ENCODE measurements at places on chromosomes 11 and 22.

- no peak overlapping the region for H3K27ac ChIP-seq
- peaks cover 24% of the 10 kb centered on the region for H3K4me1 ChIP-seq
- peaks cover 8% of the 10 kb centered on the region for H3K27me3 ChIP-seq
- H3K36me3 ChIP-seq, result no peaks in the 10 kb centered on the region
- no peak for DNase-seq
Measured at GRCh38 chr11:11965192-11965591, 43.2 kb downstream of the DKK3 start.

- no peaks in the 10 kb centered on the region for H3K36me3 ChIP-seq
- H3K27me3 ChIP-seq, result peaks cover 2% of the 10 kb centered on the region
- H3K4me3 ChIP-seq, result peak overlapping the region; percentile 76
- DNase-seq, result no peak
Measured at GRCh38 chr11:2792381-2793250, 92.8 kb upstream of the KCNQ1OT1 start.

DNA sequence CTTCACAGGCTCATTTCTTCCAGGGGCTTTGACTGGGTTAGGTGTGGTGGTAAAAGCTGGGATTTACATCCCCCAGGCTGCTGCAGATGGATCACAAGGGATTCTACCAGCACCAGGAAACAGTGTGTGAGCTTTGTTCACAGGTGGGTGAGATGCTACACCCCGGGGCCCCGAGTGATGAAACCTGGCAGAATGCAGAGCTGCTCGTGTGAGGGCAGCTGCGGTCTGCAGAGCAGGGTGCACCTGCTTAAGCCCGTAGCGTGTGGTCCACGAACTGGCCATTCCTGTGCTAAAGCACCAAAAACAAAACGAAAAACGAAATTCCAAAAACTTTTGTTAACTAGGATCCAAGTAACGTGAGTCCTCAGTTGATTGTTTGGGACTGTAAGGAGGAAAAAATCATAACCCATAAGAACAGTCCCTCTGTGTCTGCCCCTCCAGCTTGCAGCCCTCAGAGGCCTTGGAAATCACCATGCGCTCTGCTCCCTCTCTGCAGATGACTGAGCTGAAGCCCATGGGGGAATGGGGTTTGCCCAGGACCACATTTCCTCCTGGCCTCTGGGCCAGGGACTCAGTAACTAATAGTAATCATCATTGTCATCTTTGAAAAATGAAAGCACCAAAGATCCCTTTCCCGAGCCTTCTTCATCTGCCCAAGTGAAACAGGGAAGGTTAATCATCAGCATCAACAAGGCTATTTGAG, 24.6 kb downstream of the ELF5 start:
- peaks cover 6% of the 10 kb centered on the region for H3K27me3 ChIP-seq
- no peaks in the 10 kb centered on the region for H3K4me1 ChIP-seq

GRCh38 chr22:47622541-47622940, 860.1 kb downstream of the TBC1D22A start:
- H3K27ac ChIP-seq, result no peak overlapping the region
- H3K4me1 ChIP-seq, result no peaks in the 10 kb centered on the region
- no peak for DNase-seq
- peaks cover 8% of the 10 kb centered on the region for H3K27me3 ChIP-seq
- H3K4me3 ChIP-seq, result no peak overlapping the region
- no peaks in the 10 kb centered on the region for H3K36me3 ChIP-seq

DNA sequence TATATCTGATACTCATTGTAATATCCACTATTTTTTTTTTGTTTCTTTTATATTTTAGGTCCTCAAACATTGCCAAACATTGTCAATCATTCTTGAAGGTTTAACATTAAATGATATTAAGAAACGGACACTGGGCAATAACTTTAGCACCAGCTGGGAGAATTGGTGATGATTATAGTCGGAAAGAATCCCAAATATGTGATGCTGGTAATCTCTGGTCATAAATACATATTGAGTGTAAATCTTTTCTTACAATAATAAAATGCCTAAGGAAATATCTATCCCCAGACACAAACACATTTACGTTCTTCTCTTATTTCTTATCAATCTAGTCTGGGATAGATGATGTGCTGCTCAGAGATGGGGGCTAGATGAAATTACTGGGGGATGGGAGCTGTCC, 25.2 kb downstream of the OR51E2 start:
- H3K4me3 ChIP-seq, result no peak overlapping the region
- no peaks in the 10 kb centered on the region for H3K4me1 ChIP-seq
- DNase-seq, result no peak

DNA sequence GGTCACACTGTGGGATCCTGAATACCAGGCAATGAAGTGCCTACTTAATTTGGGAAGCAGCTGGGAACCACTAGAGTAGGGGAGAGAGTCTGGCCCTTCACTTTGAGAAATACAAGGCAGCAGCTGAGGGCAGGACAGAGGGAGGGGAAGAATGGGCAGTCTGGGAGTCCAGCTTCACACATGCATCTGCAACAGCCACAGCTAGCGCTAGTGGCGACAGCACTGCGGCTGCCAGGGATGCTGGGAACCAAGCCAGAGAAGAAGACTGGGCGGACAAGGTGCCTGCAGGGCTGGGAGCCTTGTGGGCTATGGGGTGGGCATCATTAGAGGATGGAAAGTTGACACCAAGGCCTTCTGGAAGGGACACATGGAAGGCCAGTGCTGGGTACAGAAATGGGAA, 15.8 kb downstream of the SCUBE2 start:
- H3K36me3 ChIP-seq, result no peaks in the 10 kb centered on the region
- H3K27ac ChIP-seq, result no peak overlapping the region
- no peaks in the 10 kb centered on the region for H3K4me1 ChIP-seq
- H3K4me3 ChIP-seq, result no peak overlapping the region
- DNase-seq, result no peak

GRCh38 chr11:8826901-8827560, 84.0 kb upstream of the AKIP1 start:
- H3K36me3 ChIP-seq, result no peaks in the 10 kb centered on the region
- H3K27ac ChIP-seq, result no peak overlapping the region
- H3K4me3 ChIP-seq, result no peak overlapping the region

- DNase-seq, result peak; percentile 4
- H3K27me3 ChIP-seq, result peaks cover 7% of the 10 kb centered on the region
- H3K27ac ChIP-seq, result no peak overlapping the region
- no peak overlapping the region for H3K4me3 ChIP-seq
- H3K36me3 ChIP-seq, result peaks cover 7% of the 10 kb centered on the region
Measured at GRCh38 chr11:10076458-10077141, 217.4 kb downstream of the SBF2 start.

- H3K27ac ChIP-seq, result no peak overlapping the region
- no peaks in the 10 kb centered on the region for H3K27me3 ChIP-seq
- H3K4me1 ChIP-seq, result no peaks in the 10 kb centered on the region
- no peak overlapping the region for H3K4me3 ChIP-seq
Measured at GRCh38 chr11:121244884-121245283, 47.7 kb upstream of the SC5D start.

- no peaks in the 10 kb centered on the region for H3K4me1 ChIP-seq
- no peak for DNase-seq
- H3K36me3 ChIP-seq, result no peaks in the 10 kb centered on the region
- H3K27ac ChIP-seq, result no peak overlapping the region
- H3K27me3 ChIP-seq, result peaks cover 8% of the 10 kb centered on the region
- H3K4me3 ChIP-seq, result no peak overlapping the region
Measured at GRCh38 chr11:17725174-17725573, 5.8 kb downstream of the MYOD1 start.

GRCh38 chr11:16759857-16760508, 21.5 kb downstream of the C11orf58 start:
- no peak for DNase-seq
- H3K36me3 ChIP-seq, result peaks cover 23% of the 10 kb centered on the region
- no peaks in the 10 kb centered on the region for H3K4me1 ChIP-seq
- no peak overlapping the region for H3K4me3 ChIP-seq
- no peak overlapping the region for H3K27ac ChIP-seq

DNA sequence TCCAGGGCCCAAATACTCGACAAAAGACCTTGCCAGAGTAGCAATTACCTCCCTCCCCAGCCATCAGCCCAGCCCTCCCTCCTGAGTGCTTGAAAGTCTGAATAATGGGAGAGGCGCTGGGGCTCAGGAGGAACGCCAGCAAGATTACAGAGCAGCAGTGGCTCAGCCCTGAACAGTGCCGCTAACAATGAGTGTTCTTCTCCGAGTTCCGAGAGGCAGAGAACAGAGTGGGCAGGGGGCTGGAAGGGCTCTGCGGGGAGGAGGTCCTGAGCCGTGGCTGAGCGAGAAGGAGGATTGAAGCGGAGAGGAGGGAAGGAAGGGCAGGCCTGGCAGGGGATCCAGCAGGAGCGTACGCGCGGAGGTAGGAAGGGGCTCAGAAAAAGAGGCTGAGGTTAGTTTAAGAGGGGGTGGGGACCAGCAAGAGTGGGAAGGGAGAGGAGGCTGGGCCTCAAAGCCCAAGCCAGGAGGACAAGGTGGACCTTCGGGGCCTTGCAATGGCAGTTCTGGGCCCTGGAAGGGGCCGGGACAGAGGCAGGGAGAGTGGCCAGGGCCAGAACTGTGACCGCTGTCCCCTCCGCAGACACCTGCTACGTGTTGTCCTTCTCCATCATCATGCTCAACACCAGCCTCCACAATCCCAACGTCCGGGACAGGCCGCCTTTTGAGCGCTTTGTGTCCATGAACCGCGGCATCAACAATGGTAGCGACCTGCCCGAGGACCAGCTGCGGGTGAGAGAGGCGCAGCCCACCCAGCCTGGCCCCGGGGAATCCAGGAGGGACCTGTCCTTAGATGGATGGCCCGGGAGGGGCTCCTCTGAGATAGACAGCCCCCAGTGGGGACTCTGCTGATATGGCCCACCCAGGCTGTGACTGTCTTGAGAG, 20.6 kb downstream of the CYTH4 start:
- H3K4me3 ChIP-seq, result no peak overlapping the region
- no peak for DNase-seq

DNA sequence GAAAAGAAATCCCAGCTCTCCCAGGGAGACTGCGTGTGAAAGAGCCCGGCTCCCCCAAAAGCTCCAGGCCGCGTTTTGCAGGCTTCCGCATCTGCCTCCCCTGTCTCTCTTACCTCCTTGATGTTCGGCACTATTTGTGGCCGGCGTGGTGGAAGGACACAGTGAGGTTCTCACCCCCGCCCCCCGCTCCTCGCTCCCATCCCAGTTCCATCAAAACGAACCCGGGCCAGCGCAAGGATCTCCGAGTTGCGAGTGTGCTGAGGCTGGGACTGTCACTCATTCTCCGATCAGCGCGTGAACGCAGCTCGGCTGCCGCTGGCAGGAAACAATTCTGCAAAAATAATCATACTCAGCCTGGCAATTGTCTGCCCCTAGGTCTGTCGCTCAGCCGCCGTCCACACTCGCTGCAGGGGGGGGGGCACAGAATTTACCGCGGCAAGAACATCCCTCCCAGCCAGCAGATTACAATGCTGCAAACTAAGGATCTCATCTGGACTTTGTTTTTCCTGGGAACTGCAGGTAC, at the start of gene NCAM1:
TSS of gene NCAM1 (plus strand) at position 275 of the 523 bp plus-strand sequence.
- H3K27me3 ChIP-seq, result peaks cover 9% of the 10 kb centered on the region
- peak; percentile 79 for DNase-seq
- peak within 1 kb of the TSS; percentile 90 for H3K4me3 ChIP-seq
- no peaks in the 10 kb centered on the region for H3K36me3 ChIP-seq

DNA sequence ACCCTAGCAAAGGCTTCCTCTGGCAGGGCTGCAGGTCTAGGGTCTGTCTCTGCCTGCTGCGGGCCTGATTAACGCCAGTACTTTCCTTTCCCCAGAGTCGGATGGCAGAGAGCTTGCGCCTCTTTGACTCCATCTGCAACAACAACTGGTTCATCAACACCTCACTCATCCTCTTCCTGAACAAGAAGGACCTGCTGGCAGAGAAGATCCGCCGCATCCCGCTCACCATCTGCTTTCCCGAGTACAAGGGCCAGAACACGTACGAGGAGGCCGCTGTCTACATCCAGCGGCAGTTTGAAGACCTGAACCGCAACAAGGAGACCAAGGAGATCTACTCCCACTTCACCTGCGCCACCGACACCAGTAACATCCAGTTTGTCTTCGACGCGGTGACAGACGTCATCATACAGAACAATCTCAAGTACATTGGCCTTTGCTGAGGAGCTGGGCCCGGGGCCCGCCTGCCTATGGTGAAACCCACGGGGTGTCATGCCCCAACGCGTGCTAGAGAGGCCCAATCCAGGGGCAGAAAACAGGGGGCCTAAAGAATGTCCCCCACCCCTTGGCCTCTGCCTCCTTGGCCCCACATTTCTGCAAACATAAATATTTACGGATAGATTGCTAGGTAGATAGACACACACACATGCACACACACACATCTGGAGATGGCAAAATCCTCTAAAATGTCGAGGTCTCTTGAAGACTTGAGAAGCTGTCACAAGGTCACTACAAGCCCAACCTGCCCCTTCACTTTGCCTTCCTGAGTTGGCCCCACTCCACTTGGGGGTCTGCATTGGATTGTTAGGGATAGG, 18.6 kb downstream of the RSPH14 start:
- H3K4me3 ChIP-seq, result no peak overlapping the region
- no peak for DNase-seq
- H3K4me1 ChIP-seq, result peaks cover 10% of the 10 kb centered on the region

DNA sequence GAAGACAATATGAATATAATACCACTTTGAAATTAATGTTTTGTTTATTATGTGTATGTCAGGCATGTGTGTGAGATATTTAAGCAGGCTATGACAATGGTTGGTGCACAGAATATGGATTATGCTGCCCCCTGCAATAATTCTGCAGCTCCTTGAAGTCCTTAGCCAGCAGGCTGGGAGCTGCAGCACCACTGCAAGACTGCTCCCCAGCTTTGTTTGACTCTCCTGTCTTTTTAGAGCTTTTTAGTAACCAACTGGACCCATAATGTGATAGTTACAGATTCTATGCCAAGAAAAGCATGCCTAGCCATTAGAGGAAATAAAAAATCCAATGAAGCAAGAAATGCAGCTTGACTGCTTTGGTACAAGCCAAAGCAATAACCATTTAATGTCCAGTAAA, 535.1 kb downstream of the TMEM135 start:
- no peak for DNase-seq
- no peak overlapping the region for H3K4me3 ChIP-seq
- no peak overlapping the region for H3K27ac ChIP-seq
- no peaks in the 10 kb centered on the region for H3K27me3 ChIP-seq
- H3K36me3 ChIP-seq, result no peaks in the 10 kb centered on the region

DNA sequence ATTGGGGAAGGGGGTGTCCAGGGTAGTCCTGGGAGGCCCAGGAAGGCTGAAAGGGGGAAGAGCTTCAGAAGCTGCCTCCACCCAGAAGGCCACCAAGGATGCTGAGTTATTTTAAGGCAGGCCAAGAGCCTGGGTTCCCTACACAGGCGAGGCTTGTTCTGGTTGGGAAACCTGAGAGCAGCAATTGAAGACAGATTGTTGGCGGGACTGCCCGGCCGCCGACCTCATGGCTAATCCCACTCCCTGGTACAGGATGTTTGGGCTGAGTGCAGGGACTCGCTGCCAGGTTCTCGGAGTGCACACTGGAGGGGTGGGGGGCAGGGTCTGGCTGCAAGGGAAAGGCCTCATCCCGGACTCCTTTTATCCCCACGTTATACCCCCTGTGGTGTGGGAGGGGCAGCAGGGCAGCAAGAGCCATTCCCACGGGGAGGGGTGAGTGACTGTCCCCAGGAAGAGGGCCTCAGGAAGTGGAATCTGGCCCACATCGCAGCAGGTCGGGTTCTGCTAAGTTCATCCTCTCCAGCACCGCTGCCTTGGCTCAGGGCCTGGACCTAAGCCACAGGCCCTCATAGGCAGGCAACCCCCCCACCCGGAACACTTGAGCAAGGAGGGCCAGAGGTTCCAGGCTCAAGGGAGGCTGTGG, 43.6 kb upstream of the PRR5 start:
- peaks cover 5% of the 10 kb centered on the region for H3K27me3 ChIP-seq
- H3K4me3 ChIP-seq, result no peak overlapping the region
- DNase-seq, result no peak
- H3K4me1 ChIP-seq, result peaks cover 32% of the 10 kb centered on the region

All from immature natural killer cell (primary cell).